Foreskin melanocyte (primary cell): ENCODE measurements at places on chromosomes 16 and 17.

DNA sequence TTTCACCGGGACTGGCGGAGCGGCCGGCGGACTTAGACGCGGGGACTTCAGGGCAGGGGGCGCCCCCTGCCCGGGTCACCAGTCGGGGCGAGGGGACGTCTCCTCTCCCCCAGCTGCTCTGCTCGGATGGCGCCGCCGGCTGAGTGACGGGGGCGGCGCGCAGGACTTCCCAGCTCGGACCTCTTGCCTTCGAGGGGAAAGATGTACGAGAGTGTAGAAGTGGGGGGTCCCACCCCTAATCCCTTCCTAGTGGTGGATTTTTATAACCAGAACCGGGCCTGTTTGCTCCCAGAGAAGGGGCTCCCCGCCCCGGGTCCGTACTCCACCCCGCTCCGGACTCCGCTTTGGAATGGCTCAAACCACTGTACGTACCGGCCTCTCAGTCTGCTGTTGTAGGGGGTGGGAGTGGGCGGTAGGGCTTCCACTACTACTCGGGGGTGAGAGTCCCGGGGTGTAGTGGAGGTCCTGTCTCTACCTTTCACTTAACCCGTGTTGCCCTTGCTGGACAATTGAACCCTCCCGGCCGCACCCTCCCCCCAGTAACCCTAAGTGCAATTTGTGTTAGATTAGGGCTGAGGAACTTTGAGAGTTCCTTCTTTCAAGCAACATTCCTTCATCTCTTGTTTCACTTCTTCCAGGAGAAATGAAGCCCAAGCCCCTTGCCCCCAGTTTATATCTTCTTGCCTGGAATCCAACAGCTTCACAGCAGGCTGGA is 21.9 kb downstream of the GJD3 start:
- DNase-seq: no peak

GRCh38 chr16:86016201-86016965 is 117.4 kb downstream of the IRF8 start:
- peak; percentile 19 for DNase-seq

DNA sequence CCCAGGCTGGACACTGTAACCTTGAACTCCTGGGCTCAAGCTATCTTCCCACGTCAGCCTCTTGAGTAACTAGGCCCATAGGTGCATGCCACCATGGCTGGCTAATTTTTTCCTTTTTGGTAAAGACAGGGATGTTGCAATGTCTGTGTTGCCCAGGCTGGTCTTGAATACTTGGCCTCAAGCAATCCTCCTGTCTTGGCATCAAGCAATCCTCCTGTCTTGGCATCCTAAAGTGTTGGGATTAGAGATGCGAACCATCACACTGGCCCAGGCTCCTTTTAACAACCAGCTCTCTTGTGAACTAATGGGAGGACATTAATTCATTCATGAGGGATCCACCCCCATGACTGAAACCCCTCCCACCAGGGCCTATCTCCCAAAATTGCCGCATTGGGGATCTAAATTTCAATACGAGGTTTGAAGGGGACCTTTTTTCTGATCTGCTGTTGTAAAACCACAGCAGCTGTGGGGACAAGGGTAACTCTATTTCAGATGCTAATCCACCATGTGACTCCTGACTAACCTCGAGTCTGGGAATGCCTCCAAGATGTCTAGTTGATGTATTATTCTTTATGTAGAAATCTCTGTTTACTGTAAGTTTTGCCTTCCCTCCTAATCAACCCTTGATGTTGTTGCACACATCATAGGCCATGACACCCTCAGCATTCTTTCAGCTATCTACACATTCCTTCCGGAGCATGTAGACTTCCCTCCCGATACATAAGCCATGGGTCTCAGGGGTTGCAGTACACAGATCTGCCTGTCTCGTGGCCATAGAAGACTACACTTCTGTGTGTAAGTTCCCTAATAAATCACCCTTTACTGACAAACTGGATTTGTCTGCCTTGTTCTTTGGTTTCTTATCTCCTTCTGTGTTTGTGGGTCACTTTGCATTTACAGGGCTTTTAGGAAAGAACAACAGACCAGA is 37.6 kb downstream of the RNF112 start:
- DNase-seq: peak; percentile 94

GRCh38 chr17:36525888-36526287 is 8.8 kb downstream of the MYO19 start:
- DNase-seq: no peak

- no peak for DNase-seq
These were observed 5.6 kb downstream of the USH1G start for GRCh38 chr17:74917430-74917829.

DNA sequence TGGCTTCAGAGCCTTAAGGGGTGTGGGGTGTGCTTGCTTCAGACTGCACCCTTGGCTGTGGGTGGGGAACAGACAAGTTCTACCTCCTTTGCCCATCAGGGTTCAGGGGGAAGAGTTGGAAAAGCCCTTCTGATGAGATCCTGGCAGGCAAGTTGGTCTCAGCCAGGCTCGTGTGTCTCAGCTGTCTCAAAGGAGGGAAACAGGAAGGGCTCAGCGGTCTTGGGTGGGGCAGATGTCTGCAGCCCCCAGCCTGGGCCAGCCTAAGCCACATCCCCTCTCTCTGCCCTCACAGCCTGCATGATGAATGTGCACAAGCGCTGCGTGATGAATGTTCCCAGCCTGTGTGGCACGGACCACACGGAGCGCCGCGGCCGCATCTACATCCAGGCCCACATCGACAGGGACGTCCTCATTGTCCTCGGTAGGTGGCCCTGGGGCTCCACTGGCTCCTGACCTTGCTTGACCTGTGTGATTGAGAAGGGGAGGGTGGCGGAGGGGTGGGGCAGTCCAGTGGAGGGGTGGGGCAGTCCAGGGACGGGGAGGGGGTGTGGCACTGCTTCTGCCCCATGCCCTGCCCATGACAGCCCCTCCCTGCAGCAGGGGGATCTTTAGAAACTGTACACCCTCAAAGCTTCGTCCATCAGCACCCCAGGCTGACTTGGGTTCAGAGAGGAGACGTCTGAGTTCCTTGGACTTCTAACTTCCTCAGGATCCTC is 199.5 kb downstream of the PRKCB start:
- DNase-seq: no peak

DNA sequence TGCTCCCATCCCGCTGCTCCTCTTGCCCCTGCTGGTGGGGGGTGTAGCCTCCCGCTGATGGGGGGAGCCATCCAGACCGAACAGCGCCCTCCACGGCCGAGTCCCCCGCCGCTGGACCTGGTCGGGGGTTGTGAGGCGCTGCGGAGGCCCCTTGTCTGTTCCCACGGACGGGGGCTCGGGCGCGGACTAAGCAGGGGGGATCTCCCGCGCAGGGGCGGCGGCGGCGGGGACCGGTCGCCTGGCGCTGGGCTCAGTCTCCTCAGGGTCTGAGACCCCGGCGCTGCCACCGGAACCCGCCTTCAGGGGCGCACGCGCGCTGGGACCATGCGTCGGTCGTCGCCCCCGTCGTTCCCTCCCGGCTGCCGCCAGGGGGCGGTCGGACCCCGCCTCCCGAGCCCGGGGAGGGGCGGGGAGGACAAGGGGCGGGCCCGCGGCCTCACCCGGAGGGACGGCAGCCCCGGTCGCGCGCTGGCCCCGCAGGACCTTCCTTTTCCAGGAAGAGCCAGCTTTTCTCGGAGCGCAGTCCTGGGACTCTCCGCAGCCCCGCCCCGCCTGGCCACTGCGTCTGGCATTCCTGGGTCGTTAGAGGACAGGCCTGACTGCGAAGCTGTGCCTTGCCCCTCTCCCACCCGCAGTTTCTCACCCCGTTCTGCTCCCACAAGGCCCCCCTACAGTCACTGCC is 6.3 kb upstream of the IL32 start:
- peak; percentile 73 for DNase-seq

- DNase-seq: peak; percentile 93
These were observed 47.1 kb downstream of the VMP1 start for GRCh38 chr17:59754552-59754951.

- no peak for DNase-seq
These were observed 264.6 kb upstream of the KCNJ16 start for GRCh38 chr17:69810326-69810965.

DNA sequence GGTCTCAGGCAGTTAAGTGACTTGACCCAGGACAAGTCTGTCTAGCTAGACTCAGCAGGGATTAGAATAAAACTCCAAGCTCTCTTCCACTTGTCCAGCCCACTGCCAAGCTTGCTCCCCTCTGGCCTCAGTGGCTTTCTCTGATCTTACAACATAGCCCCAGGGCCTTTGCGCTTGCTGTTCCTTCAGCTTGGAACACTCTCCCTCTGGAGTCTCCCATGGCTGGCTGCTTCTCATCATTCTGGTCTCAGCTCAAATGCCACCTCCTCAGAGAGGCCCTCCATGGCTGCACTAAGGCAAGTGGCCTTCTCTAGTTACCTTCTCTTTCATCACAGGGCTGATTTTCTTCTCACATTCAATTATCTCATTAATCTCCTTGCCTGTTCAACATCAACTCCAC is 1.1 kb downstream of the TVP23A start:
- no peak for DNase-seq

GRCh38 chr17:4881761-4882555 is 17.4 kb upstream of the C17orf107 start:
- DNase-seq: no peak

DNA sequence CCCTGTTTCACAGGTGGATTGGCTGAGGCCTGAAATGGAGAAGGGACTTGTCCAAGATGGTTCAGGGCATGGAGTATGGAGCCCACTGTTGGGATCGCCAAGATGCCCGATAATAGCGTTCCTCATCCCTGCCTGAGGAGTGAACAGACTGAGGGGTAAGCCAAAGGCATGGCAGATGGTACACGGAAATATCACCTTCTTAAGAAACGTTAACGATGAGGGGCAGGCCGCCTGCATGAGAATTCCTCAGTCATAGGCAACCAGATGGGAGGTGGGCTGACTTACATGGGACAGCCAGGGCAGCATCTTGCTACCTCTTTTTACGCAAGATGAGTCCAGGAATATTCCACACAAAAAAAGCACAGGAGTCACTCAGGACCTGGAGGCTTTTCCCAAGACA is 188.1 kb downstream of the CCDC182 start:
- no peak for DNase-seq

DNA sequence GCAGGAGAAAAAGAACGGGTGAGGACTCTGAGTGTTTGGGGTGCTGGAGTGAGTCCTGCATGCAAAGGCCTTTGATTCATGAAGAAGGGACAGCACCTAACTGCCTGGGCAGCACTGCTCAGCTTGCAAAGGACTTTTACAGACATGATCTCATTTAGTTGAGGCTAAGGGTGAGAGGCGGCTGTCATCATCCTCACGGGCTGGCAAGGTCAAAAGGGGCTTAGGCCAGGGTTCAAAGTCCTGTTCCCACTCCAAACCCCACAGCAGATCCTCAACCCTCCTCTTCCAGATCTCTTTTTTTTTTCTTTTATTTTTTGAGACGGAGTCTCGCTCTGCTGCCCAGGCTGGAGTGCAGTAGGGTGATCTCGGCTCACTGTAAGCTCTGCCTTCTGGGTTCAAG is 4.8 kb downstream of the RHBDF2 start:
- no peak for DNase-seq

DNA sequence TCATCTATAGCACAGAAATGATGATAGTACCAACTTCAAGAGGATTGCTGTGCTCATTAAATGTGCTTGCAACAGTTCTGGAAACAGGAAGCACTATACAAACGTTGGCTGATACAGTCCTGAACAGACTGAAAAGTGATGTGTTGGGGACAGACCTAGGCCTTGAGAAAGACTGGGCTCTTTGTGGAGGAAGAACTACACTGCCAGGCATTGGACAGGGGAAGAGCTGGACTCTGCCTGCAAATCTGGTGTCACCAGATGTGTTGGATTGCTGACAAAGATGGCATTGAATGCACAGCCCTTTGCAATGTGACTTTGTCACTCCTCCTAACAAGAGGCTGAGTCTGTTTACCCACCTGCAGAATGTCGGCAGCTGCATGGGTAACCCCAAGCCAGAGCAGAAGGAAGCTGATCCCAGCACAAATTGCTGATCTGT is 12.4 kb upstream of the ST6GALNAC2 start:
- no peak for DNase-seq

- DNase-seq: no peak
These were observed 154.7 kb downstream of the KCNJ2 start for GRCh38 chr17:70324031-70324430.

- no peak for DNase-seq
These were observed 27.8 kb downstream of the NAGPA start for GRCh38 chr16:5005916-5006315.

GRCh38 chr17:71180801-71181385 is 939.9 kb upstream of the SOX9 start:
- DNase-seq: no peak

DNA sequence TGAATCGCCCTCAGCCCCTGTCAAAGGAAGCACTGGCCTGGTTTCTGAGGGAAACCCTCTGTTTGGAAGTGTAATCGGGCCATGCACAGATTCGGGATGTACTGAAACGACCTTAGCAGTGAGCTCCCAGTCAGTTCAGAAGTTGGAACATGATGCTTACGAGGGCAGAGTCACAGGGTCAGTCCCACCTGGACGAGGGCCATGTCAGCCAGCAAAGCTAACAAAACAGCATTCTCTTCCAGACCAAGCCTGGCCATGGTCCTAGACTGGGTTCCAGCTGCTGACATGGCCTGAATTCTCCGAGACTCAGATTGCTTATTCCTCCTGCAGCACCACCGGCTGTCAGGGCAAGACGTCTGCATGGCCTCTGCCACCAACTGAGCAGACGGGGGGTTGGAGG is 192.2 kb upstream of the WSCD1 start:
- no peak for DNase-seq

DNA sequence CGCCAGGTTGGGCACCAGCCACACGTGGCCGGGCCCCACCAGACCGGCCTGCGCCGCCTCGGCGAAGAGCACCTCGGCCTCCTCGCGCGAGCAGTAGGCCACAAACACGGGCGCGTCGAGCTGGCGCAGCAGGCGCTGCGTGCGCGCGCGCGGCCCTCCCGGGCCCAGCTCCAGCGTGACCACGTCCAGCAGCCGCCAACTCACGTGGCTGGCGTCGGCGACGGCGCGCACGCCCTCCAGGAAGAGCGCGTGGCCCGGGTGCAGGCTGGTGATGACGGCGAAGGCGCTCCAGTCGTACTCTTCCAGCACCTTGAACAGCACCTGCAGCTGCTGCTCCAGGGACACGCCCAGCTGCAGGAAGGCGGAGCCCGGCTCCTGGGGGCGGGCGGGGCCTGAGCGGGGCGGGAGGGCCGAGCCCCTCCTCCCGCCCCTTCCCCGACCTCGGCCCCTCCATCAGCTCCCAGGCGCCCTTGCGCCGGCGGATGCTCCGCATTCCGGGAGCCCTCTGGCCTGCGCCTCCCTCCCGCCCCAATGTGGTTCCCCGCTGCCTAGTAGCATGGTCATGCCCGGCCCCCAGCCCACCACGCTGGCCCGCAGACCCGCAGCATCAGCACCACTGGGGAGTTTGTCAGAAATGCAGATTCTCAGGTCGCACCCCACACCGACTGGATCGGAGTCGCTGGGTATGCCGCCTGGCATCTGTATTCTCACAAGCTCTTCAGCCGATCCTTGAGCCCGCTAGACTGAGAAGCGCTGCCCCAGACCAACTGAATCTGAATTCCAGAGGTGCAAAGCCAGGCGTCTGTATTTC is 7.2 kb downstream of the GRIN2C start:
- no peak for DNase-seq

- DNase-seq: no peak
These were observed 6.0 kb downstream of the COX4I1 start for GRCh38 chr16:85805442-85806045.
